ENCODE measurements at places on chromosomes 7 and 10. TPM values are rescaled to one million over a fixed set of nuclear protein-coding genes. Genes with fewer than 3 reads are reported as not detected.

DNA sequence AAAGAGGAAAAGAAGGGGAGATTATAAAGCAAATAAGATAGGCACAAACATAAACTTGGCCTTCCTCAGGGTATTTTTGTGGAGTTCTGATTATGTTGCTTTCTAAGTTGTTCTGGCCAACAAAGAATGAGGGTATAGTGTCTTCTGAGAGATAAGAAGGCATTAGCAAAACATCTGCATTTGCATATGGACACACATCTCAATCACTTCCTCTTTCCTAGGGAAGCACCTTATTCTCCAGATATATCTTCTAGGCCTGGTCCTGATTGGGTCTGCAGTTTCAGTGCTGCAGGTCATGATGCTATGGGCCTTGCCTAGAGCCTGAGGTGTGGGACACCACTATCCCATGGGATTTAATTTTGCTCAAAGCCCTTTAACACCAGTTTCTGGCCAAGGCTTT lies 308.8 kb upstream of the PHYHIPL start:
- H3K36me3 ChIP-seq, result 0 out of 2 replicates have a peak, but pooled peaks cover 3% of the 10 kb centered on the region
- H3K4me1 ChIP-seq, result peaks cover 26% of the 10 kb centered on the region
- H3K4me3 ChIP-seq, result no peak overlapping the region

DNA sequence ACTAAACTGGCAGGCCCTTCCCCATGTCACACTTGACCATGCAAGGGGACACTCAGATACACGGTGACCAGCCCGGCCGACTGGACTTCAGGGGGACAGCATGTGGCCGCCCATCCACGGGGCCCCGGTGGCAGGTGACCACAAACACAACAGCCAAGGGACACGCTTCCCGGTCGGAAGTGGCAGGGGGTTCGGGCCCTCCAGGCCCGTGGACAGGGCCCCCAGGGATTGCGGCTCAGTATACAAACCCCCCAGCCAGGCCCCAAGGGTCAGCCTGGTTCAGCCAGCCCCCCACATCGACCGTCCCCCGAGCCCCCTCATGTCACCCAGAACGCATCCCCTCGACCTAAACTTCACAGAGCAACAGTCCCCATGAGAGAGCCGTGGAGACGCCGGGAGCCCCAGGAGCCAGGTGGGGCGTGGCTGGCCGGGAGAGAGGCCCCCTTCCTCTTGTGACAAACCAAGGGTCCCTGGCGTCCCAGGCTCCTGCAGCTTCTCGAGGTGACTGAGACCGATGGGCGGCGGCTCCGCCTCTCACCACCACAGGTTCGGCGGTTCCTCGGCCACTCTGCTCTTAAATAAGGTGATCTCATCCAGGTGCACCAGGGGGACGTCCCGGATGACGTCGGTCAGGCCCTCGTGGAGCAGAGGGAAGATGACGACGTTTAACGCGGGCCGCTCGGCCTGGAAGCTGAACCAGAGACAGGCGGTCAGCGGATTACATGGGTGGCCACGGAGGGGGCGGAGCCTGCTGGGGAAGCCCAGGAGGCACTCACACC lies 57.8 kb upstream of the TNRC18 start:
- peaks cover 19% of the 10 kb centered on the region for H3K4me1 ChIP-seq
- H3K36me3 ChIP-seq, result no peaks in the 10 kb centered on the region
- no peak overlapping the region for H3K27ac ChIP-seq
- peaks cover 4% of the 10 kb centered on the region for H3K27me3 ChIP-seq
- no peak for DNase-seq
- no peak overlapping the region for H3K4me3 ChIP-seq

Gene WDR37
- 18.8 TPM for total RNA-seq

- peaks cover 33% of the 10 kb centered on the region for H3K27me3 ChIP-seq
- no peak overlapping the region for H3K4me3 ChIP-seq
- H3K4me1 ChIP-seq, result no peaks in the 10 kb centered on the region
- no peak for DNase-seq
- no peak overlapping the region for H3K27ac ChIP-seq
These were observed 122.3 kb downstream of the SLIT1 start for GRCh38 chr10:97063271-97063982.

GRCh38 chr7:7315851-7316250 lies 133.5 kb downstream of the C1GALT1 start:
- DNase-seq, result no peak
- peaks cover 6% of the 10 kb centered on the region for H3K27me3 ChIP-seq
- H3K36me3 ChIP-seq, result no peaks in the 10 kb centered on the region
- H3K27ac ChIP-seq, result no peak overlapping the region
- H3K4me1 ChIP-seq, result no peaks in the 10 kb centered on the region

All from HFFc6 (cell line).